ENCODE measurements at places on chromosomes 6 and 20.

GRCh38 chr20:48823960-48824498 lies 3.8 kb downstream of the PREX1 start:
- H3K4me3 ChIP-seq, result no peak overlapping the region
- no peak for DNase-seq
- peak overlapping the region; percentile 59 for H3K27ac ChIP-seq
- H3K27me3 ChIP-seq, result no peaks in the 10 kb centered on the region
- peaks cover 4% of the 10 kb centered on the region for H3K4me1 ChIP-seq

- H3K4me3 ChIP-seq, result no peak overlapping the region
- H3K36me3 ChIP-seq, result no peaks in the 10 kb centered on the region
- H3K27ac ChIP-seq, result no peak overlapping the region
- H3K27me3 ChIP-seq, result no peaks in the 10 kb centered on the region
Measured at GRCh38 chr6:145279993-145280392, 455.3 kb downstream of the EPM2A start.

GRCh38 chr20:18857640-18858039 lies 44.1 kb downstream of the SCP2D1 start:
- H3K4me1 ChIP-seq, result no peaks in the 10 kb centered on the region
- H3K27ac ChIP-seq, result no peak overlapping the region
- H3K36me3 ChIP-seq, result no peaks in the 10 kb centered on the region
- DNase-seq, result no peak

GRCh38 chr20:18802012-18802634 lies 11.5 kb upstream of the SCP2D1 start:
- H3K4me1 ChIP-seq, result no peaks in the 10 kb centered on the region
- H3K4me3 ChIP-seq, result no peak overlapping the region
- no peaks in the 10 kb centered on the region for H3K27me3 ChIP-seq
- no peak overlapping the region for H3K27ac ChIP-seq

- H3K4me1 ChIP-seq, result peaks cover 5% of the 10 kb centered on the region
- no peaks in the 10 kb centered on the region for H3K27me3 ChIP-seq
- no peak overlapping the region for H3K27ac ChIP-seq
- no peaks in the 10 kb centered on the region for H3K36me3 ChIP-seq
- DNase-seq, result no peak
Measured at GRCh38 chr6:15430931-15431405, 185.1 kb downstream of the JARID2 start.
